Natural killer cell treated with Interleukin-12 subunit alpha and Interleukin-12 subunit beta and Interleukin-15 and Interleukin-18, amount 100 ng/mL, for 72 hours (primary cell): ENCODE measurements at places on chromosomes 12 and 14.

- DNase-seq, result no peak
Measured at GRCh38 chr14:30069536-30069935, 141.9 kb upstream of the PRKD1 start.

- no peak for DNase-seq
Measured at GRCh38 chr12:3531496-3531895, 40.5 kb downstream of the PRMT8 start.

DNA sequence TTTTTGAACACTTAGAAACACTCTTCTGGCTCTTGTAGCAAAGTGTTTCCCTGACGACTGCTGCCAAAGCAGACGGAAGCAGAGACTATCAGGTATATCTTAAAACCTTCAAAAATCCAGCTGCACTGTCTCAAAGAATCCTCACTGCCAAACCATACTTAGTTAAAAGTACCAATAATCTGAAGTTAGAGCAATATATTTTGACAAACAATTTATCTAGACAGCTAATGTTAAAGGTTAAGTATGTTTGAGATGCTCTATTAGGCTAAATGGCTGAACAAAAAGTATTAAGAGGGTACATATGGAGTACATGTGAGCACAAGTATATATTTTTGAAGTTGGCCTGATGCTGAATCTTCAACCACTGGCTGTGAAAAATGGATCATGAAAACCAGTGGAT is 331.9 kb upstream of the DIO2 start:
- DNase-seq, result no peak

DNA sequence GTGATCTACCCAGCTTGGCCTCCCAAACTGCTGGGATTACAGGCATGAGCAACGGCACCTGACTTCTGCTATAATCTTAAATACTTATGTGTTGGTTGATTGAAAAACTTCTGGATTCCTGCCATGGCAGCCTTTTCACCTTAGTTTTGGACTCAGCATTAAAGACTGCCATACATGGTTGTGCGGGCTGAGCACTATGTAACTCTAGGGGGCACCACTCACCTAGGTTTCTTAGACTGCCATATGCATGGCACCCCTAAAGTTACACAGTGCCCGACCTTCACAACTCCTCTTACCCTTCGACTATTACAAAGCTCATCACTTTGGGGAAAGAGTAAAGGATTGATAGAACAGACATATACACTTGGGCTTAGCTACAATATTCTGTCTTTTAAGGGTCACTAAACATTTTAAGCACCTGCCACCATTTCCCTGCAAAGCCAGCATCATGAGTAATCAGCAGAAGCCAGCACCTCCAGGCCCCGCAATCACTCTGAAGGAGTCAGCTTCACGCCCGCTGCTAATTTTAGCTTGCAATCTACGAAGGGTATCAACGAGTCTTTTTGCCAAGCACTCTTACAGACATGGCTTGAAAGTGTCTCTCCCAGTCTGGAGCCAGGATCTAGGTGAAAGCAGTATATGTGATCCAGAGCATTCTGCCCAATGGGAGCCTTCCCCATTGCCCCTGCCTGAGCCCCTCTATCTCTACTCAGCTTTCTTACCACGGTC is 59.8 kb downstream of the SUDS3 start:
- no peak for DNase-seq

DNA sequence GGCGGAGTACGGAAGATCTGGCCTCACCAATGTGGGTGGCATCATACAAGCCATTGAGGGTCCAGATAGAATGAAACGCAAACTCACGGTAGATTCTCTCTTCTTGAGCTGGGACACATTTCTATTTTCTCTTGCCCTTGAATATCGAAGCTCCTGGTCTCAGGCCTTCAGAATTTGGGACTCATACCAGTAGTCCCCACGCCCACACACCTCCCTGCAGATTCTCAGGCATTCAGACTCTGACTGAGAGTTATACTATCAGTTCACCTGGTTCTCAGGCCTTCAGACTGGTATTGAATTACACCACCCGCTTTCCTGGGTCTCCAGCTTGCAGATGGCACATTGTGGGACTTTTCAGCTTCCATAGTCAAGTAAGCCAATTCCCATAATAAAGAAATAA is 37.8 kb downstream of the EIF2S3B start:
- no peak for DNase-seq

- DNase-seq, result peak; percentile 92
Measured at GRCh38 chr12:91877022-91877421, 268.6 kb downstream of the BTG1 start.

DNA sequence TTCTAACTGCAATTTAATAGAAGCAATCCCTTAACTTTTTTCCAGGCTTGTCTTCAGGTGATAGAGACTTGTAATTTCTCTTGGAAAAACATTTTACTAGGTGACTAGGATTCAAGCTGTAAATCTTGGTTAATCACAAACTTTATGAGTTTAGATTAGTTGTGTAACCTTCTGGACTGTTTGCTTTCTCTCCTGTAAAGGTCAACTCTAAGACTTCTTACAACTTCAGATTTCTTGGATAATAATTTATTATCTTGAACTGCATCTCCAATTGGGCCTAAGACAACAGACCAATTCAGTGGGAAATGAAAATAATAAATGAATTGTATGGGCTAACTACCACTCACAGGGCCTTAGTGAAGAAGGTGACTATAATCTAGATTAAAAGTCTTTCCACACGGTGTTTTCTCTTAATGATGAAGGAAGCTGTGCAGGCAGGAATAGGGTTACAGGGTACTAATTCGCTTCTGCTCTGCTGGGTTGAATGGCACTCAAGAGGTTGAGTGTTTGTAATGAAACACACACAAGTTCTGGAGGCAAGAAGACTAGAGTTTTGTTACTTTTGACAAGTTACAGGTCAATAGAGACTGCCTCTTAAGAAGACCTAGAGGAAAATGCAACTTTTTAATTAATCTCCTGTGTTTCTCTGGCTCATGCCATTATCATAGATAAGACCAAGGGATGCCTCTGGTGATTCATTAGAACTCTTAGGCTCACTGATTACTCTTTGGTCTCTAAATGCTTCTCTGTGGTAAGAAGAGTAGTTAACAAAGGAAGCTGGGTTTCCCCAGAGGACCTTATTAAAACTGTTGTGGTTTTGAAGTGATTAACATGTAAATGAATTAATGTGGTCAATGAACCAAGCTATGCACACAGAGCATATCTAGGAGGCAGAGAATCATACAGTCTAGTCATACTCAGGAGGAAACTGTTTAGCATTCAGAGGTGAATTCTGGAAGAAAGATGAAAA is 30.0 kb upstream of the OR4E1 start:
- no peak for DNase-seq

GRCh38 chr14:71905031-71905430 is 27.2 kb upstream of the RGS6 start:
- no peak for DNase-seq
